NCI-H2029 (cell line): ENCODE measurements at places on chromosomes 1 and 21.

DNA sequence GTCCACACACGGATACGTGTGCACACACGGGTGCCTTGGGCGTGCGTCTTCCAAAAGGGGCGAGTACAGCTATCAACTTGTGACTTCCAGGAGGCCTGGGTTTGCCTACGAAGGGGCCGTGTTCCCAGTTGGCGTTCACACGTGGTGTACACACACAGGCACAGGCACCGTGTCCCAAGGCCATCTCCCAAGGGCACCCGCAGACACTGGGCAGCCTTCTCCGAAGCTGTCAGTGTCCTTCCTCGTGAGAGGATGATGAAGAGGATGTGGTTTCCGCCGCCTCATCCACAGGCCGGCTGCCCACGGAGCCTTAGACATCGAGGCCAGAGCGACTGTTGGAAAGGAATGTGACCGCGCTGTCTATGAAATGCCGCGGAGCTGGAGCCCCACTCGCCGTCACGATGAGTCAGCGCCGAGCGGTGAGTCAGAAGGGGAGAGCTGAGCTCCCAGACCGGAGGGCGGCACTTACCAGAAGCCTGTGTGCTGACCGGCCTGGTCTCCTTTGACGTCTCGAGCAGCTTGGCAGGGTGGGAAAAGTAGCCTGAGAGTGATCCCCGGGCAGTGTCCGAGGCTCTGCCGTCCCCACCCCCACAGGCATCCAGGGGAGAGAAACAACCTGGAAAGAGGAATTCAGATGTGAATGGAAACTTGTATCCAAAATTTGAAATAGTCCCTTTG, 141.4 kb upstream of the ARHGEF16 start:
- no peak for DNase-seq

DNA sequence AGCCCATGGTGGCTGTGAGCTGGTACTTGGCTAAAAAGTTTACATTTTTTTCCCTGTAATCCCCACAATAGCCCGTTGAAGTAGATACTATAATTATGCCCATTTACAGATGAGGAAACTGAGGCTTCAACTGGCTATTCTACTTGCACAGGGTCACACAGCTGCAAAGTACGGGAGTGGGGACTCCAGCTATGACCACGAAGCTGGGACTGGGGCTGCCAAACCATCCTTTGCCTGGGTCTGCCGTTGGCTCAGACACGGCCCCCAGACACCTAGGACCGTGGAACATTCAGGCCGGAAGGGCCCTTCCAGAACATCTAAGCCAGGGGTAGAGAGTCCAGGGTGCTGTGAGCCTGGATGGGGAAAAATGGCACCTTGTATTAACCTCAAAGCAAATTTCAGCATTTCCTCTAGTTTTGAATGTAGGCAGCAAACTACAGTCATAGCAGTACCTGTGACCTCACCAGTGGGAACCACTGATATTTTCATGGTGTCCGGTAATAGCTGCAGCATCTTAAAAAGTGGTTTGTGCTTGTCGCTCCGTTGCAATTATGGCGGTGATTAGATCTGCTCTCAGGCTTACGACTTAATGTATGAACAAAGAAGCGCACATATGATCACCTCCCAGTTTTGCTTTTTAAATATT, 4.3 kb downstream of the TP73 start:
- DNase-seq: no peak

DNA sequence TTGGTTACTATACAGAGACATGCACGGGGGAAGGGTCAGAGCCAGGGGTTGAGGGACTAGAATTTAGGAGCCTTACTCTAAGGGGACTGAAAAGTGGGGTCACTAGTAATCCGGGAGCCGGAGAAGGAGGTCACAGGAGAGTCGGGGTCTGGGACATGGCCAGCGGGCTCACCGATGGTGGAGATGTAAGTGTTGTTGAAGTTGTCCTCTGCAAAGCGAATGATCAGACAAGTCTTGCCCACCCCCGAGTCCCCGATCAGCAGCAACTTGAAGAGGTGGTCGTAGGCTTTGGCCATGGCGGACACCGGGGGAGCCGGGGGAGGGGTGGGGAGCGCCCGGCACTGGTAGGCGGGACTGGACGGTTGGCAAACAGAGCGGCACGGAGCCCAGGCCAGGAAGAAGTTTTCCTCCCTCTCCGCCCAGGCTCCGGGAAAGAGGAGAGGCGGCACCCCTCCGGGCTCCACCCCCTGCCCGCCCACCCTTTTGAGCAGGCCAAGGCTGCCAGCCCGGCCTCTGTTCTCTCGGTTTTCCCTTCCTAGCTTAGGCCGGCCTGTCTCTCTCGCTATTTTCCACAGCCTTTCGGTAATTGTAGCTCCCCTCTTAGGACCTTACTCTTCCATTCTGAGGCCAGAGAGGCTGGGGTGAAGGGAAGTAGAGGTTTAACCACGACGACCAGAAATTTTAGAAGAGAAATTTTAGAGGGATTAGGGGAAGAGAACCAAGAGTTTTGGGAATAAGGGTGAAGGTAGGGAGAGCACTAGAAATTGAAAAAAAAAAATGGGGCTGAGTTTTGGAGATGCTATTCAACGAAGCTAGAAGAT, at the start of gene RAB13:
RAB13 (minus strand) TSS at position 399 of the 821 bp plus-strand sequence; CDS start at position 296, 103 bp downstream.
- peak; percentile 62 for DNase-seq

DNA sequence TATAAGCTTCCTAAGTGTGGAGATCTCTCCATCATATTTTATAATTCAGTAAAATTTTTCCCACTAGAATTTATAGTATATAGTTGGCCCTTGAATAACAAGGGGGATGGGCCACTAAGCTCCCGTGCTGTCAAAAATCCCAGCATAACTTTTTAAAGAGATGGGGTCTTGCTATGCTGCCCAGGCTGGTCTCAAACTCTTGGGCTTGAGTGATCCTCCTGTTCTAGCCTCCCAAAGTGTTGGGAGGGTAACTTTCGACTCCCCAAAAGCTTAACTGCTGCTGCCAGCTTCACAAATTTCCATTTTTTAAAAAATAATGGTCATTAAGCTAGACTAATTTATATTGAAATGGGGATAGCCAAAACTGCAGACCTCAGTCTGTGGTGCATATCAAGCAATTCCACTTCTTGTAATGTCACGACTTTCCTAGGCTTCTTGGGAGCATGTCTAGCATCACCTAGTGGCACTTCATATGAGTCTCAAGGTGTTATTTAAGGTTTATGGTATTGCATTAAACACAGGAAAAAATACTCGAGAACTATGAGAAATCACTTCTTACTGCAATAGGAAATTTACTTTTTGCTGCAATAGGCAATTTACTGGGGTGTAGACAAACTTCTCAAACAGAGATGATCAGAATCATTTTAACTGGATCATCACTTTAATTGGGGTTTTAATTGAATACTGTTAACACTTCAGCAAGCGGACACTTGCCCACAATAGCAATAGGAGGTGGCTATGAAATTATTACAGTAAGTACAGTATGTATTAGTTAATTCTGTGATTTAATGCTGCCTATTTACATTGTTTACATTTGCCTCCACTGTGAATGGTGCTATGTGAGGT, 19.3 kb upstream of the ACTA1 start:
- DNase-seq: no peak

- DNase-seq: no peak
Measured at GRCh38 chr1:66350001-66350547, 183.9 kb upstream of the SGIP1 start.

- DNase-seq: no peak
Measured at GRCh38 chr21:15045017-15045416, 19.8 kb downstream of the NRIP1 start.

DNA sequence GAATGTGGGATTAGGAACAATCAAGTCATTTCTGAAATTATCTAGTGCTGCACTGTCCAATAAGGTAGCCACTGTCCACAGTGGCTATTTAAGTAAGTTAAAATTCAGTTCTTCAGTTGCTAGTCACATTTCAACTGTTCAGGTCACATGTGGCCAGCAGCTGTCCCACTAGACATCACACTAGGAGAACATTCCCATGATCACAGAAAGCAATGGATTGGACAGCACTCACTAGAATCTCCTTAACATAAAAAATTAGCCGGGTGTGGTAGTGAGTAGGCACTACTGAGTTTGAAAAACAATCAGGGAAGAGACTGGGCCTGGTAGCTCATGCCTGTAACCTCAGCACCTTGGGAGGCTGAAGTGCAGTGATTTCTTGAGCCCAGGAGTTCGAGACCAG, 33.6 kb downstream of the NUP133 start:
- no peak for DNase-seq

GRCh38 chr21:42733037-42733627, 79.7 kb downstream of the PDE9A start:
- DNase-seq: no peak
